ENCODE measurements at places on chromosomes 11 and 22.

DNA sequence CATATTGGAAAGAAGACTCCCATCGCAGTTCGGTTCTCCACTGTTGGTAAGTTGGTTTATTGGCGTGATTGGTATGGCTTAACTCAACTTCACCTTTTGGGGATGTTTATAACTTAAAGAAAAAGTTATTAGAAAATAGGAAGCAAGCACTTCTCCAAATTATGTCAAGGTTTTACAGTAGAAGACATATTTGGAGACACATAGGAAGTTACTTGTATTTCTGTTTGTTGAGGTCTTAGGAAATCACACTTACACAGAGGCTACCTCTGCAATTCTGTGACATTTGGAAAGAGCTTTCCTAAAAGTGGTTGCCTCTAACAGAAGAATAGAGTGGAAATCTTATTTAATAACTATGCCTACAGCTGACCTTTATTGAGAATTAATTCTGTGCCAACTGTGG is 12.3 kb downstream of the CAT start:
- no peak for DNase-seq

- DNase-seq = no peak
Measured at GRCh38 chr22:25404928-25405816, 159.3 kb upstream of the GRK3 start.

- DNase-seq = no peak
Measured at GRCh38 chr22:44130076-44130711, 50.5 kb upstream of the PARVG start.

DNA sequence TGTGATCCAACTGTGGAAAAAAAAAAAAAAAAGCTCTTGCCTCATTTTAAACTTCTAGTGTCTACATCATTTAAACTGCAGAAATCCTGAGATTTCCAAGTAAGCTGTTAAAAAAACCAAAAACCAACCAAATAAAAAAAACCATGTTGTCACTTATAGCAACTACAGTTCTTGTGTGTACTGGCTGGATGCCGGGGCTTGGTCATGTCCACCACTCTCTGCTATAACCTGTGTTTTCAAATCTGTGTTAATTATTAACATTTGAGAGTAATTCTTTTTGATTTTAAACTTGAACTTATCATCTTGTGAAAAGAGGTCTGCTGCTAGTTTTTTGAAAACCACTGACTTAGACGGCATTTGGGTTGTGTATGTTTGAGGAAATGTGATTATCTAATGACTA is 32.2 kb upstream of the BID start:
- DNase-seq = no peak

GRCh38 chr11:67662835-67663531 is 11.4 kb downstream of the ALDH3B2 start:
- DNase-seq = no peak

- no peak for DNase-seq
Measured at GRCh38 chr11:2466869-2467694, 22.3 kb downstream of the KCNQ1 start.

GRCh38 chr22:38223289-38223960 is 21.6 kb downstream of the MAFF start:
- DNase-seq = no peak

DNA sequence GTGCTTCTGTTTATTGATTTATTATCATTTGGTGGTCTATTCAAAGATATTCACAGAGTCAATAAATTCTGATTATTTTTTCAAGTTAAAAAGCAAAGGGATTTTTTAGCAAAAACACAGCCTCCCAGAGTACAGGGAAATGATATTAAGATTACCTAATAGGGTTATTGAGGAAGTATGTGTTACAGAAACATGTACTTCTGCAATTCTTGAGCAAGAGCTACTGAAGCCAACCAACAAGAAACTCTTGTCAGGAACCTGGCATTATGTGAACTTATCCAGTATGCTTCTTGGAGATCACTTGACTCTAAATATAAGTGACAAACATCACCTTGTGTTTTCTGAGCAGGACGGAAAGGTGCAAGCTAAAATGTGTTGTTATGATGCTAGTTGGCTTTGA is 42.0 kb upstream of the CARD18 start:
- no peak for DNase-seq

DNA sequence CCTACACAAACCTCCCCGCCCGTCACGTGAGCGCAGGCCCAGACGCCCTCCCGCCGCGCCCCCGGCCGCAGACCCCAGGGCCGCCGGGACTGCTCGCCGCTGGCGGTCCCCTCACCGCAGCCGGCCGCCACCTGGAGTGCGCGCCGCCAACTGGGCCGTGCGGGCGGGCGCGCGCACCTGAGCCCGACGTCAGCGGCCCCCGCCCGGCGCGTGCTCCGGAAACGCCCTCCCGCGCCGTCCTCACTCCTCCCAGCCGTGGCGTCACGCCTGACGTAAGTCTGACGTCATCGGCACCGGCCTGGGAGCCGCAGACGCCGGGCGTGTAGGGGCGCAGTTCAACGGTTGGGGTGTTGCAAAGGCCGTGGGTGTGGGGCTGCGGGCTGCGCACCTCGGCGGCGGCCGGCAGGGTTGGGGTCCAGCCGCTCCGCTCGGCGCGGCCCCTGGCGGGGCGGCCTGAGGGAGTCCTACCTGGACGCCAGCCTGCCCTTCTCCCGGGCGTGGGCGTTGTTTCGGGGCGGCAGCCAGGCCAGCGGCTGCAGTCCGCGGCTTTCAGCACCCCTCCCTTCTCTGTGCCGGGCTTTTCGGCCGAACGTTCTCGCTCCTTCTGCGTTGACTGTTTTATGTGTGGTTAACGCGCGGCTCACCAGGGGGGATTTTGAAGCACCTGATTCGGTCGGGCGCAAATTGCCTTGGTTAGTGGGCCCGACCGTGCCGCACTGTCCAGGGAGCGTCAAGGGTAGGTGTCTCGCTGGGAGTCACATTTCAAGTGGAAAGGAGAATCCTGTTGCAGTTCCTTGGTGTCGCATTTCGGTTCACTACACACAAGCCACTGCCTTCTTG is at the start of gene JOSD1:
JOSD1 (minus strand) TSS at position 155 of the 840 bp plus-strand sequence. CDS start 956 bp downstream, outside the sequence.
- DNase-seq = peak; percentile 81

- DNase-seq = no peak
Measured at GRCh38 chr11:102572554-102573220, 42.1 kb upstream of the MMP7 start.

DNA sequence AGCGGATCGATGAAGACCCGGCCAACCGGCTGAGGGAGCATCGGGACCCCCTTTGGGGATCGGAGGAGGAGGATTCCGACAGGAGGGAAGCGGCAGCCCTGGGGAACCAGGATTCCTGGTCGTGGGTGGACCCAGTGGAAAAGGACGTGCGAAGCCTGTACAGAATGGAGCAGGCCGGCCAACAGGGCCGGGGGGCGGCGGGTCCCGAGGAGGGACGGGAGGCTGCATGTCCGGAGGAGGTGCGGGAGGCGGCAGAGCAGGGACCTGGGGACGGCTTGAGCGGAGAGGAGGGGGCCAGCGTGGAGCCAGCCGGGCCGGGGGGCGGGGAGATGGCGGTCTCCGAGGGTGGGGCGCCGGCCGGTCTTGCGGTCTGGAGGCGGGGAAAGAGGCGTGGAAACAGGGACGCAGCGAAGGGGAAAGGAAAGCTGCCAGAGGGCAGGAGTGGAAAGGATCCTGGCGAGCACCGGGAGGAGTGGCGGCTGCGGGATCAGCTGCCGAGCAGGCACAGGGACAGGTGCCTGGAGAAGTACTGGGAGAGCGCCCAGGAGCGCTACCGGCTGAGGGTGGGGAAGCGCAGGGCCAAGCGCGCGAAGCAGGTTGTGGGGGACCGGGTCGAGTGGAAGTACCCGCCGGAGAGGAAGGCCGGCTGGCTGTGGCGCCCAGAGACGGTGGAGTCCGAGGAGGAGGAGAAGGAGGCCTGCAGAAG is at the start of gene ANO5:
ANO5 (plus strand) TSS at position 444 of the 706 bp plus-strand sequence. CDS start 408 bp downstream, outside the sequence.
- peak; percentile 69 for DNase-seq

- DNase-seq = no peak
Measured at GRCh38 chr22:31901388-31902137, 42.8 kb upstream of the YWHAH start.

- DNase-seq = no peak
Measured at GRCh38 chr11:70226967-70227366, 23.9 kb downstream of the FADD start.

GRCh38 chr11:78298291-78298771 is 109.6 kb downstream of the USP35 start:
- no peak for DNase-seq

- DNase-seq = no peak
Measured at GRCh38 chr11:106939157-106939556, 79.1 kb downstream of the GUCY1A2 start.

DNA sequence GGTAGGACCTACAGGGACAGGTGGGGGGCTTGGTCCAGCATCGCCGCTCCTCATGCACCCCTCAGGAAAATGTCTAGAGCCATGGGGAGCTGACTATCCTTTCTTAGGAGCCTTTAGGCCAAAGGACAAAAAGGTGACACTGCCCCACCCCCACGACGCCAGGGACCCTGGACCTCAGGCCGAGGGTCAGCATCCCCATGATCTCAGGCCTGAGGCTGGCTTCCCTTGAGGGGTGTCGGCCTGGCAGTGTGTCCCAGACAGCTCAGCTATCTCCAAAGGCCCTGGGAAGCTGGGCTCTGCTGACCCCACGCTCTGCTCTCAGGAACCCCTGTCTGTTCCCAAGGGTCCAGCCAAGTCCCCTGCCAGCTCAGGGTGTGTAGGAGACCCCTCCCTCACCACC is 16.3 kb downstream of the MRGPRG start:
- DNase-seq = no peak

DNA sequence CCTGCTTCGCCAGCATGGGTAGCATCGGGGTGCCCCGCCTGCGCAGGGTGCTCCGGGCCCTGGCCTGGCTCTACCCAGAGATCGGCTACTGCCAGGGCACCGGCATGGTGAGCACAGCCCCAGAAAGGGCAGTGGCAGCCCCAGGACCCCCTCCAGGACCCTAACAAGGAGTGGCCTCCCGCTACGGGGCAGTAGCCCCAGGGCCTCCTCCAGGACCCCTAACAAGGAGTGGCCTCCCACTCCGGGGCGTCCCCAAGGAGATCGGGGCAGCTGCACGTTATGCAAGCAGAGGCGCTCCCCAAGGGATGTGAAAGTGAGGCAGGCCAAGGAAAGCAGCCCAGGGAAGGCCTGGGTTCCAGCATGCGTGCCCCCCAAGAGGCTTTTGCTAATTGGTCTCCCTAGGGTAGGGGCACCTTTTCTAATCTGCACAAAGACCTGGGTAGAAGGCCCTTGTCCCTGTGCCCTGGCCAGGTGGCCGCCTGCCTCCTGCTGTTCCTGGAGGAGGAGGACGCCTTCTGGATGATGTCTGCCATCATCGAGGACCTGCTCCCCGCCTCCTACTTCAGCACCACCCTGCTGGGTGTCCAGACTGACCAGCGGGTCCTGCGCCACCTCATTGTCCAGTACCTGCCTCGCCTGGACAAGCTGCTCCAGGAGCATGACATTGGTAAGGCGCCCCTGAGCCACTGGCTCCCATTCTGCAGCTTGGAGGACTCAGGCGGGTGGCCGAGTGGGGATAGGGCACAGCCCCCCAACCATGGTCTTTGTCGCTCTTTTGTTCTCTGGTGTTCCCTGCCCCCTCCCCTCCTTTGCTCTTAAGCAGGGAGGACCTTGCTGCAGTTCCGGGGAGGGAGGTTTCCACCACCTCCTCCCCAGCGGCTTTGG is 35.0 kb downstream of the SGSM3 start:
- DNase-seq = no peak

DNA sequence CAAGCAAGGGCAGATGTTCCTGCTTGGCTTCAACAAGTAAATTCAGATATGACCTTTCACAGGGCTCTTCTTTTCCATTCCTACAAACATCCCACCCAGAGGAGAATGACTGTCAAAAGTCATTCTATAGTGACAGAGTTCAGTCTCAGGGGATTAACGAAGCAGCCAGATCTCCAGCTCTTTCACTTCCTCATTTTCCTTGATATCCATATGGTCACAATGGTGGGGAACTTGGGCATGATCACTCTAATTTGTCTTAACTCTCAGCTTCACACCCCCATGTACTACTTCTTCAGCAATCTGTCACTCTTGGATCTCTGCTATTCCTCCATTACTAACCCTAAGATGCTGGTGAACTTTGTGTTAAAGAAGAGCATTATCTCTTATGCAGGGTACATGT is 15.0 kb upstream of the OR8B8 start:
- DNase-seq = no peak

GRCh38 chr11:46360878-46361277 is 13.6 kb downstream of the DGKZ start:
- no peak for DNase-seq

DNA sequence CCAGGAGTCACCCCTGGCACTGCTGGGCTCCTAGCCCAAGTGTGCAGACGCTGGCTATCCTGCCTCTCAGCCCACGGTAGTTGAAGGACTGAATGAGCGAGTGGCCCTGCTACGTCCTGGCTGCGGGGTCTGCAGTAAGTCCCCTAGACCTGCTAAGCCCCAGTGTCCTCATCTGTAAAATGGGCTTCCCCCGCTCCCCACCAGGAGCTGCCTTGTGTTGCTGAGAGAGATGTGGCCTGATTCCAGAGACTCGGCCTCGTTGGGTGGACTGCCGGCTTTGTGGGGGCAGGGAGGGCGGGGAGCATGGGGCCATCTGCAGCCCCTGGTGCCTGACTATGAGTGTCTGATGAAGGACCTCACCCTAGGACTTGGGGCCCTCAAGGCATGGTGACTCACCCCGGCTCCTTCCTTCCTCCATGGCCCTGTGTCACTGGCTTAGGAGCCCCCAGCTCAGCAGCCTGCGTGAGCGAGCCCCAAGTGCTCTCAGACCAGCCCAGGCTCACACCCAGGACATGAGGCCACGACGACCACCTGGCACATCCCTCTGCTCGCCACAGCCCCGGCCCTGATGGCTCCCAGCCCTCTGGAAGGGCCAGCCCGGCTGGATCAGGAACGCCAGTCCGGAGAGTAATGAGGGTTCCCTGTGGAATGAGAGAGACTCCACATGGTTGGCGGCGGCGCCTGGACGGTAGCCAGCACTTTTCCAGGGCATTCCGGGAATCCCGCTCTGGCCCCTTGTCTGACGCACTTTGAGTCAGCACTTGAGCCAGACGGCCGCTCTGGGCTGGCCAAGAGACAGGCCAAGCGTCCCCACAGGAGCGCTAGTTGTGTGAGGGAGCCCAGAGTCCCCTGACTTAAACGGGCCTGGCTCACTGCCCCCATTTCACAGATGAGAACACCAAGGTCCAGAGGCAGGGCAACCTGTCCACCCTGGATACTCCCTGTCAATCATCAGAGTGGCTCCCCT is 50.5 kb upstream of the SHISAL1 start:
- peak; percentile 74 for DNase-seq

DNA sequence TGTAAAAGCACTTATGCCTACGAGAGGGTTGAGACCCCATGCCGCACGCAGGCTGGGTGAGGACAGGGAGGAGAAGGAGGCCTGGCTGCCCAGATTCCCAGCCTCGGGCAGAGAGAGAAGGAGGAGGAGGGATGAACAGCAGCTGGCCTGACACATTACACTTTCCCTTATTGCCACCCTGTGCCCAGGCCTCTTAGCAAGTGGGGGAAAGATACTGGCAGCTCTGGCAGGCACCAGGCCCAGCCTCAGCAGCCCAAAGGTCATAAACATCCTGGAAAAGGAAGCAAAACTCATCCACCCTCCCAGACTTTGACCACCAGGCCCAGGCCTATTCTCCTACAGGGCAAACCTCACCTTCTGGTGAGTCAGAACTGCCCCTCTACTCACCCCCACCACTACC is 4.7 kb downstream of the PLAAT3 start:
- DNase-seq = no peak

- no peak for DNase-seq
Measured at GRCh38 chr11:30855383-30856006, 269.3 kb upstream of the MPPED2 start.

- DNase-seq = no peak
Measured at GRCh38 chr11:6142936-6143335, 27.2 kb downstream of the OR52B2 start.

- peak; percentile 91 for DNase-seq
Measured at GRCh38 chr11:75733431-75734107, 15.9 kb downstream of the MOGAT2 start.

Measured in NCI-H2029 (cell line).